ENCODE measurements at places on chromosomes 2 and 18.

GRCh38 chr2:241991299-241991698 lies 121.8 kb downstream of the RTP5 start:
- no peak for DNase-seq

DNA sequence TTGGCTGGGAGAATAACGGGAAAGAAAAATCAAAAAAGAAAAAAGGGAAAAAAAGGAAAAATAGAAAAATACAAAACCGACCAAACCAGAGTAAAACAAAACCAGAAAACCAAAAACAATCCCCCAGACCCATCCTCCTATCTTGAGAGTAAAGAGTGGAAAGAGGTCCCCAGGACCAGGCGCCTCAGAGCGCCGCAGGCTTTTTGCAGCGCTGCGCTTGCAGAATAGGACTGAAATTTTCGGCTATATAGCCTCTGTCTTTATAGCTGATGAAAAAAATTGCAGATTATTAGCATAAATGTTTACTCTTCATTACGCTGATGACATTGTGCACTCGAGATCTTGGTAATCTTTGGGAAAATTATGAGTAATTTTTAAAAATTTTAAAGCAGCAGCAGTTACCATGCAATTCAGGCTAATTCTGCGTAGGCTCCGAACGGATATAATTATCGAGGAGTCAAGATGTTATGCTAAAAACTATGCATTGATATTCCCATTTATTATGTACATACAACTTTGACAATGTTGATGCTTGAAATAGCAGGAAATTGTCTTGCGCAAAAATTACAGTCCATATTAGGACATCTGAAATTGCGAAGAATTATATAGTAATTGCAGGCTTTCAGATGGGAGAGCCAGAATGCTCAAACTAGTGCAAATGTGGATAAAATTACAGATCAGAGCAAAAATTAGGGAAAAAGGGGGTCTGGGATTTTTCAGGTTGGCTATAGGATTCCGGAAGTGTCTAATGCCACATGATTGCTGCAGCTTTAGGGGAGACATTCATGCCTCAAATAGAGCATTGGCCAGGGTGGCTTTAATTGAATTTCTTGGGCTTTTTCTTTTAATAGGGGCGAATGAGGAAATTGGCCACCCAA lies 8.3 kb downstream of the DLX1 start:
- DNase-seq = no peak

DNA sequence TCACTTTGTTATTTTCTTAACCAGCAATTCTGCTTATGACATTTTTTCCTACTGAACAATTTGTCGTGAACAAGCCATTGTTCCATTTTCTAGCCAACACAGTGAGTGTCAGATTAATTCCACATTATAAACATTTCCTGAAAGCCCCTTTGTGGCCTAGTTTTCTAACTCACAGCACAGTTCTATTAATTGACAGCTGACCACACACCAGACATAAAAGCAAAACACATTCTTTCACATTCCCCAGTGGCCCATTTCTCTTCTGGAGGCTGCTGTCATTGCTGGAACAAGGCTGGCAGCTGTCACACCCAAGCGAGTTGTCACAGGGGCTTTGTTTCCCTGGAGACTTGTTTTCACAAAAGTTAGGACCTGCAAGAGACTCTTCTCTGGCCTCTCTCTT lies 50.7 kb downstream of the RNF152 start:
- peak; percentile 81 for DNase-seq

- no peak for DNase-seq
Measured at GRCh38 chr2:234211797-234212196, 161.3 kb downstream of the SPP2 start.

DNA sequence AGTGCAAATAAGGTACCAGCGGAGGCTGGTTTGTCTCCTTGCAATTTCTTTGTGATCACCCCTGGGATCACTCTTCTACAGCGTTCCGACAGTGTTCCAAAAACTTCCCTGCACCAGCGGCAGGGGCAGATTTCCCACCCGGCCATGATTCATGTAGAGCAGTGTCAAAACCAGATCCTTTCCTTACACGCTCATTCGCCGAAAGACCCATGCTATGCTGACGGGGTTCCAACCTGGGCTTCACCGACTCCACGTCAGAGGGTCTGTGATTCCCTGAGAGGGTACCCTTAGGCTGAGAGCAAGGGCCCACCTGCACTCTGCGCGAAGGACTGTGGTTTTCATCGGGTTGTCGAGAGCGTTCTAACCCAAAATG lies 423 bp upstream of the TTC27 start:
- DNase-seq = no peak

DNA sequence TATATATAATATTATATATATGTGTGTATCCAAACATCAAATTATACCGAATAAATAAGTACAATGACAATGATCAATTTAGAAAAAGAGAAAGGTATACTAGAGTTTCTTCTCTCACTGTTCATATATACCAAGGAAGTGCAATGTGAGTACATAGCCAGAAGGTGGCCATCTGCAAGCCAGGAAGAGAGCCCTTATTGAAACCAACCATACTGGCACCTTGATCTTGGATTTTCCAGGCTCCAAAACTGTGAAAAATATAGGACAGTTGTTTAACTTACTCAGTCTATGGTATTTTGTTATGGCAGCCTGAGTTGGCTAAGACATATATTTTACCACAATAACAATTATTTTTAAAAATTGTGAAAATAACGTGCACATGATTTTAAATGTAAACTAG lies 1490.2 kb upstream of the SLC39A10 start:
- no peak for DNase-seq

GRCh38 chr2:146412625-146413024 lies 1432.2 kb upstream of the ACVR2A start:
- no peak for DNase-seq

DNA sequence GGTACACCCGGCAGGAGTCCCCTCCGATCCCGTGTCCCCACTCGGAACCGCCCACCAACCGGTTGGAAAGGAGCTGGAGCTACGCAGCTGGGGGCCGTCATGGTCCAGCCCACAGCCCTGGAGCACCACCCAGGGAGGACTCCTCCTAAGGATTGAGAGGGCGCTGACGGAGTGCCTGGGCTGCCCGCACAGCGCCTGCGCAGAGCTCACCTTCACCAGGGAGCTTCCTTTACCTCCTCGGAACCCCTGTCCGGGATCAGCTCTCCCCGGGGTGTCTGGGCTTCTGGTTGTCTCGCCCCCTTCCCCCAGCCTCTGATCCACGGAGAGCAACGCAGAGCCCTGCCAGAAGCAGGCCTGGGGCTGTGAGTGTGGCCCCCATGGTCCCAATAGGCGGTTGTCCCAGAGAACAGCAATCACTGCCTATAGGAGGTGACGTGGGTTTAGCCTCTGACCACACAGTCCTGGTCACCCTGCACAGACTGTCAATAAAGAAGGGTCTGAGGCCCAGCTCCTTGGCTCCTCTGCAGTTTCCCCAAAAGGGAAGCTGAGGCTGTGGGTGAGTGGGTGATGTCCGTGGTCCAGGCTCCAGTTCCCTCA lies 14.6 kb downstream of the ALPG start:
- DNase-seq = peak; percentile 41

DNA sequence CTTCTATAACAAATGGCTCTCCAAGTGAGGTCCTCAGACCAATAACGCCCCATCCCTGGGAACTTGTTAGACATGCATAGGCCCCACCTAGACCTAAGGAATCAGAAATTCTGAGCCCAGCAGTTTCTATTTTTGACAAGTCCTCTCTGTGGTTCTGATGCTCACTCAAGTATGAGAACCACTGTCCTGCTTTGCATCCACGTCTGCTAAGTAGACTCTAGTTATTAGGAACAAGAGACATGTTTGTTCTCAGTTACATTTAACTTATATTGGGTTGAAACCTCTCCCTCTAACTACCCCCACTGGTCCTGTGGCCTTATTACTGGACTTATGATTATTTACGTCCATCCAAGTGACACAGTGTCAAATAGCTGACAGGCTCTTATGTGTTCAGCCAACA lies 70.3 kb downstream of the TMEM17 start:
- DNase-seq = no peak

- DNase-seq = no peak
Measured at GRCh38 chr2:187129868-187130267, 280.9 kb upstream of the ZSWIM2 start.

DNA sequence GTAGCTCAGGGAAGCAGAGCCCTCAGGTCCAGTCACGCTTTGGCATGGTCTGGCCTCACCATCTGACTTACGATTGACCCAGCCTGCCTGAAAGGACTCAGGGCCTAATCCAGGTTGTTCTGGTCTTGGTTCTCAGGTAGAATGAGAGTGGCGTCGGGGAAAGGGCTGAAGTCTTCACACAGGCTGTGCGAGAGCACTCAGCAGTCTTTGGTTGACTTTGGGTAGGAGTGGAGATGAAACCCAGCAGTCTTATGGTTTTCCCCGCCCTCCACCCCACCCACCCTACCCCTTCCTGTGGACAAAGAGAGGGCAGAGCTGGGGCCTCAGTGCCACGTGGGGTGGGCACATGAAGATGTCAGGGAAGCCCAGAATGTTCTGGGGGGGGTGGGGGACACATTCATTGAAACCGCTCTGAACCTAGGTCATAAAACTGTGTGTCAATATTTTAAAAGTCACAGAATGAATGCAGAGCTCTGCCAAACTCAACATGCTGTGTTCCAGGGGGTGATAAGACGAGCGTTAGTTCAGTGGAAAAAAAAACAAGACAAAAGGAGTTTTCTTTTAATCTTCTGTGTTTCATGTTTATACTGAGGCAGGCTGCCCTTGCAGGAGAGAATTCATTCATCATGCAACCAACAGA lies 58.6 kb upstream of the ALPP start:
- DNase-seq = no peak

DNA sequence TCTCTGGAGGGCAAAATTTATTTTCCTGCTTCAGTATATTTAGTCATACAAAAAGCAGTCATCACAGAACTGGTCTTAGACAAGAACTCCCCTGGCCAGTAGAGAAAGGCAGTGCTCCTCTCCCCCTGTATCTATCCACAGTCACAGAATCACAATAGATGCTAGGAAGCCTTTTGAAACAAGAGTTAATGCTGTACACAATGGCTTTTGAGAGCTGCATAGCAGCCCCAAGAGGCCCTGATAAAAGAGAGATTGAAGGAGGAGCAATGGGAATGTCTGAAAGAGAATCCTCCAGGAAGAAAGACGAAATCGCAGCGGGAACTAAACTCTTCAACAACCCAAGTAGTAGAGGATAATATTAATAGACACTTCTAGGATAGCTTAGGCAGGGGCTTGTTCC lies 330.2 kb downstream of the RBM43 start:
- DNase-seq = no peak

- DNase-seq = no peak
Measured at GRCh38 chr2:110157153-110157793, 41.7 kb upstream of the MALL start.

DNA sequence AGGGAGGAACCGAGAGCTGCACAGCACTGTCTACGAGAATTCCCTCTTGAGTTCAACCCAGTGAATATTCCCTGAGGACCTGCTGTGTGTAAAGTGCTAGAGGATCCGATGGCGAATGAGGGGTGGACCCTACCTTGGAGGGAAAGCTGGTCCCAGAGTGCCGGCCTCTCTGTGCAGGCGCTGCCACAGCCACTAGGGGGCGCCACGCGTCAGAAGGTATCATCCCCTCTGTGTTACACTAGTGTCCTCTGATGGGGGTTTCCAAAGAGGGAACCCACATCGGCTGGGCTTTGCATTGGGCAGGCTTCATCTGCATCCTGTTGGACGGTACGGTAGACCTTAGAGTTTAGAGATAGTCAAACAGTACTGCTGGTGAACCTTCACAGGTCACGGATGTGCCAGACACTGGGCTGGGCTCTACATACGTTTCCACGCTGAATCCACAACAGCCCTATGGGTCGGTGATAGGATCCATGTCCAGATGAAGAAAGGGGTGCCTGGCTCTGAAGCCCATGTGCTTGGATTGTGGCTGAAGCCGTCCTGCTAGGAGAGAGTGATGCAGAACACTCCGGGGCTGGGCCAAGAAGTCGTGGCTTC lies 39.0 kb downstream of the COA5 start:
- peak; percentile 8 for DNase-seq

- DNase-seq = no peak
Measured at GRCh38 chr2:189144700-189145211, 34.8 kb downstream of the COL5A2 start.

DNA sequence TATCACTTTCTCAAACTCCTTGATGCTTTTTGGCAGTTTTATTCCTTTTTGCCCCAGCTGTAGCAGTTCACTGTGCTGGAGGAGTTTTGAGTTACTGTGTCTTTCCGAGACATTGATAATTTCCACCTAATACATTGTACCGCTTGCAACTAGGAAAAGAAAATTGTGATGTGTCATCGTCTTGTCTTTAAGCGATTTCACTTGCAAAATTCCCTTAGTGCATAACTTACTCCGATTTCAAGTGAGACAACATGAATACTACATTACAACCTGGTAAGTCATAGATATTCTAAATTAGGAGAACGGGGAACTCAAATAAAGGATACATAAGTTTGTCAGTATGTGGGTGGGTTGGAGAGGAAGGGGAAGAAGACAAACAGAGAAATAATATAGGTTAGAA lies 340.5 kb upstream of the KYNU start:
- DNase-seq = no peak

- peak; percentile 13 for DNase-seq
Measured at GRCh38 chr2:232761301-232761907, 15.0 kb downstream of the KCNJ13 start.

DNA sequence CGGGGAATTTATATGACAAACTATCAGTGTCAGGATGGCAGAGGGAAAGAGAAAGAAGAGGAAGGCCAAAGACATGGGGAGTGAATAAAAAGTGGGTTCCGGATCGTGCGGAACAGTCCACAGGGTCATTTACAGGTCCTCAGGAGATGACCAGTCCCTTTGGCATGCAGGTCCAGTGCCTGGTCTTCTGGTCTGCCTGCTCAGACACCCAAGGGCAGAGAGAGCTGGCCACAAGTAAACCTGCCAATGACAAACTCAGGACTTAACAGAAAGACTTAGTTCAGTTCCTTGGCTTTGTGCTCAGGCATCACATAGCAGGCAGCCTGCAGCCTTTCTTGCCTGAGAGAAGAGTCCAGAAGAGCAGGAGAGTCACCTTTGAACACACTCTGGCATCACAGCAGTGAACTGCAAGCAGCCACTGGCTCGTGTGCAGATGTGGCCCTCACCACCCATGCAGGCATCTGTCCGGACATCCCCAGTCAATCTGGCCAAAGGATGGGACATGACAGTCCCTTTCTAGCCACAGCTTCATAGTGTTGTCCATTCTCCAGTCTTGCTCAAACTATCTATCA lies 14.0 kb downstream of the TMEM127 start:
- DNase-seq = no peak

DNA sequence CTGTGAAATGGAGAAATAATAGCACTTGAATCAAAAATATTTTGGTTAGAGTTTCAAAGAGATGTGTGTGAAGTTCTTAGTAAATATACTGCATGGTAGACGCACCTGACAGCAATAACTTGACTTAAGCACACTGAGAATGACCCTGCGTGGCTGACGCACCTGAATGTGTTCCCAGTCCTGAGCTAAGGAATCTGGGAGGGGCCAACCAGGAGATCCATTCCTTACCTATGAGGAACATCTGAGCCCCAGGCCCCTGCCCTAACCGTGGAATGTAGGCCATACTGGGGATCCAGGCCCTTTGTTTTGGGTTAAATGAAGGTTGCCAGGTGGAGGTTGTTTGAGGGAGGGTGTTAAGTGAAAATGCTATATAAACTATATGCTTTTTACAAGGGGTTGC lies 284.4 kb downstream of the RBM43 start:
- DNase-seq = no peak

GRCh38 chr2:205776139-205776538 lies 93.8 kb downstream of the NRP2 start:
- DNase-seq = no peak

GRCh38 chr18:33699372-33699771 lies 121.4 kb downstream of the ASXL3 start:
- DNase-seq = no peak

- no peak for DNase-seq
Measured at GRCh38 chr18:13028869-13029268, 37.7 kb downstream of the CEP192 start.

- DNase-seq = no peak
Measured at GRCh38 chr2:43169099-43169945, 57.1 kb downstream of the ZFP36L2 start.
